ENCODE measurements at places on chromosomes 4 and X. TPM values are rescaled to one million over a fixed set of nuclear protein-coding genes. Genes with fewer than 3 reads are reported as not detected.

PHOX2B gene
- not detected for total RNA-seq

RBM47 gene
- total RNA-seq: 0.07 TPM

PASD1 gene
- total RNA-seq: not detected

HSFX4 gene
- total RNA-seq: not detected

RIBC1 gene
- 0.33 TPM for total RNA-seq

SMS gene
- 107 TPM for total RNA-seq

ZCCHC18 gene
- 1.5 TPM for total RNA-seq

CXCL8 gene
- 254 TPM for total RNA-seq

NDP gene
- total RNA-seq: not detected

HPF1 gene
- 26.8 TPM for total RNA-seq

BST1 gene
- total RNA-seq: 61.7 TPM

CCDC158 gene
- total RNA-seq: not detected

TLR3 gene
- total RNA-seq: 8.1 TPM

CXCL13 gene
- total RNA-seq: not detected

GDPD2 gene
- total RNA-seq: not detected

ASB12 gene
- total RNA-seq: not detected

MAGED4 gene
- total RNA-seq: 2.1 TPM

CT45A1 gene
- not detected for total RNA-seq

TMSB15C gene
- 1.3 TPM for total RNA-seq

RBMXL3 gene
- total RNA-seq: not detected

GPM6B gene
- 0.25 TPM for total RNA-seq

PITX2 gene
- 0.07 TPM for total RNA-seq

SMIM31 gene
- total RNA-seq: not detected

SOD3 gene
- 0.07 TPM for total RNA-seq

STK26 gene
- total RNA-seq: 2.5 TPM

SLC34A2 gene
- total RNA-seq: not detected
